ENCODE measurements at places on chromosomes 1 and 21.

GRCh38 chr1:45531873-45532272, 10.2 kb upstream of the PRDX1 start:
- DNase-seq: no peak

- no peak for DNase-seq
These were observed 46.5 kb downstream of the ETS2 start for GRCh38 chr21:38852278-38852677.

GRCh38 chr1:39567302-39567701, 9.3 kb downstream of the PABPC4 start:
- DNase-seq: no peak

- DNase-seq: no peak
These were observed 35.8 kb downstream of the TRIM62 start for GRCh38 chr1:33146003-33146402.

DNA sequence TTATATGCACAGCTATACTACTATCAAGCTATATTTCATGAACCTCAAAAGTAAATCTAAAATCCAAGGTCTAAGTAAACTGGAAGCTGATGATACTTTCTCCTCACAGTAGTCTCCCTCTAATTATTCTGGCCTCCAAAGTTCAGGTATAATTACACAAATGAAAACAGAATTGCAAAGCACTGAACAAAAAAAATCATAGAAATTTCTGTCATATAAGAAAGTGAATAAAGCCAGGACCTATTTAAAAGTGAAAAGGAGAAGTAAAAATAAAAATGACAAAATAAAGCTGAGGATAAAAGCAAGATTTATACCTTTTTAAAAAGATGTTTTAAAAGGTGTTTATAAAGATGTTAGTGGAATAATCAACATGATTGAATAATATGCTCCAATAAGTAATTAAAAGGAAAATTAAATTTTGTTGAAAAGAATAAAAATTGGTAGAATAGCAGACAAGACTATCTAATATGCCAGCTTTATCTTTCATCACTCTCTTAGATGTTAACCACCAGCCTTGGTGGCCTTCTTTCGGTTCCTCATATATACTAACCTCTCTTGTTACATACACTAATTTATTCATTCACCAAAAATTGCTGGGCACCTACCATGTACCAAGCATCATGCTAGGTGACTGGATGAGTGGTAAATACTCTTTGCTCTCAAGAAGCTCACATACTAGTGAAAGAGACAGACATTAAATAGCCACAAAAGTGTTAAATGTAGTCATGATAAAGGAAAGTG, 25.1 kb downstream of the SHCBP1L start:
- no peak for DNase-seq

DNA sequence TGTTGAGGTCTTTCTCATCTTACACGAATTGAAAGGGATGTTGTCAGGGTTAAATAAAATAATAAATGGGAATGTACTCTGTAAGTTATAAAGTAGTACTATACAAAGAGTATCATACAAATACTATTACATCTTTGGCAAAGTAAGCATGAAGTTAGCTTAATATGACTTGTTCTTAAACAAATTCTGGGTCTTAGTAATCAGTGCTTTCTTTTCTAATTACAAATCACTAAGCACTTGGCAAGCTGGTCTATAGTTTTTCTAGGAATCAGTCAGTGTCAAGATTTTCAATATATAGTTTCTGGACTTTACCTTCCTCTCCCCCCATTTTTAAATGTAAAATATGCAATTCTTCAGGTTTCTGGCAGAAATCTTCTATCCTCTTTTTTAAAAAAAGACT, 6.9 kb downstream of the LYST start:
- no peak for DNase-seq

- DNase-seq: no peak
These were observed 69.5 kb downstream of the TRIM11 start for GRCh38 chr1:228337031-228337564.
